AML-193 (cell line): ENCODE measurements at places on chromosomes 5 and 9.

DNA sequence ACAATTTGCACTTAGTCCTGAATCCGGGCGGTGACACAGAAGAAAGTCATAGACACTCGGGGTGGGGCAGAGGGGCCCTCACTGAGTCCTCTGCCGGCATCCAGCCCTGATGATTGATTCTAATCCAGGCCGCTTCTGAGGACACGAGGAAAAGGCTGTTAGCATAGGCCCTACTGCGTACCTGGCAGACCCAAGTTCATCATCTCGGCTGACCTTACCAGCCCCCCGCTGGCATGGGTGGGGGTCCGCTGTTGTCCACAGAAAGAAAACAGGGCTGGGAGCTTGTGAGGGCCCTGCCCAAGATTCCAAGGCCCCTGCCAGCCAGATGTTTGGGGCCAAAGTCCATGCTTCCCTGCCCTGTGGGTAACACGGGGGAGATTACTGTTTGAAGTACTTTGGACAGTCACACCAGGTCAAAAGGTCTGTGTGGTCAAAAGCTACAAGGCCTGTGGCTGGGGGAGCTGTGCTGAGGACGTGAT is 24.5 kb downstream of the ERGIC1 start:
- DNase-seq = no peak

GRCh38 chr9:135839516-135839915 is 67.8 kb downstream of the CAMSAP1 start:
- DNase-seq = no peak

DNA sequence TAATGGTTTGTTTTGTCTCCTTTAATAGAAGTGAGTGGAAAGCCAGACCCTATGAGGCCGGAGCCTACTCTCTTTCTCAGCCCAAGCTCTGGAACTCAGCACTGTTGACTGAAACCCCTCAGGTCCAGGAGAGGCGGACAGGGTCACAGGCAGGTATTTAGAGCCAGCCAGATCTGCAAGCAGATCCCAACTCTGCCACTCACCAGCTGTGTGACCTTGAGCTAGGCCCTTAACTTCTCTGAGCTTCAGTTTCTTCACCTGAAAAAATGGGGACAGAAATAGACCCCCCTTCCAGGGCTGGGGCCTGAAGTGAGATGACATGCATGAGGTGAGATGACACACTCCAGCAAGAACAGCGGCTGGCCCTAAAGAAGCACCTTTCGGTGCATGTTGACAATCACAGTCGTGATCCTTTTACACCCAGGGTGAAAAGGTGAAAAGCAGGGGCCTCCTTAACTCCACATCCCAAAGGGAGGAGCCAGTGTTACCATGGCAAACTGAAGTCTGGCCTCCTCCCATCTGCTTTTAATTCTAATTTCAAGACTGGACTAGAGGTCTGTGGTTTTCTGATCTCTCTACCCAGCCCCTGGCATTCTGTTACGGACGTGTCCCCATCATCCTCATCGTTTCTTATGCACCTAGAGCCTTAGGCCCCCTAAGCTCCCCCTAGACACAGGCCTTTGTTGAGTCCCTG is 27.2 kb downstream of the MORN5 start:
- DNase-seq = no peak

- DNase-seq = no peak
These were observed 16.2 kb downstream of the GDF9 start for GRCh38 chr5:132850066-132850465.

DNA sequence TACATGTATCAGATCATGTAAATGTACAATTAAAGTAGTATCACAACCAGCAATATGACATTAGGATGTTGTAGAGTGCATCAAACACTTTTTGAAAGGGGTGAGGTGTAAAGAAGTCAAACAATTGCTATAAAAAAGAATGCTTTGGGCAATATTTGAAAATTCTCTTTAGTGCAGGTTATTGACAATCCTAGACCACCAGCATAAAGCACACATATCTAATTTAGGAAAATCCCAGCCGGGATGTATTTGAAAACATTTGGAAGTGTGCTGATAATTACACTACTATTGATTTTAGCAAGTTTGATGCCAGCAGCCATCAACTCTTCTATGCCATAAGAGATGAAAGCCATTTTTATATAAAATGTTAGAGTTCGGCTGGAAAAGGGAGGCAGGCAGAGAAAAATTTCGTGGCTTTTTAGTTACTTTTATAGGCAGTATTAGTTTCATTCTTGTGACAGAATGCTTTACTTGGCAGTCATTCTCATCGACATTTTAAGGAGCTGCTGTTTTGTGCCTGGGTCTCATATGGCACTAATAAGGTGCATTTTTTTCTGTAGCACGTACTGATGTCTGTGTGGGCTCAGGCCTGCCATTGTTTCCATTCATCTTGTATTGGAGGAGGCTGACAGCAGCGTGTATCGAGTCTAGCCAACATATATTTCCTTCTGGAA is 285.7 kb downstream of the AOPEP start:
- no peak for DNase-seq

GRCh38 chr5:127839496-127840197 is 136.5 kb downstream of the CCDC192 start:
- peak; percentile 63 for DNase-seq

DNA sequence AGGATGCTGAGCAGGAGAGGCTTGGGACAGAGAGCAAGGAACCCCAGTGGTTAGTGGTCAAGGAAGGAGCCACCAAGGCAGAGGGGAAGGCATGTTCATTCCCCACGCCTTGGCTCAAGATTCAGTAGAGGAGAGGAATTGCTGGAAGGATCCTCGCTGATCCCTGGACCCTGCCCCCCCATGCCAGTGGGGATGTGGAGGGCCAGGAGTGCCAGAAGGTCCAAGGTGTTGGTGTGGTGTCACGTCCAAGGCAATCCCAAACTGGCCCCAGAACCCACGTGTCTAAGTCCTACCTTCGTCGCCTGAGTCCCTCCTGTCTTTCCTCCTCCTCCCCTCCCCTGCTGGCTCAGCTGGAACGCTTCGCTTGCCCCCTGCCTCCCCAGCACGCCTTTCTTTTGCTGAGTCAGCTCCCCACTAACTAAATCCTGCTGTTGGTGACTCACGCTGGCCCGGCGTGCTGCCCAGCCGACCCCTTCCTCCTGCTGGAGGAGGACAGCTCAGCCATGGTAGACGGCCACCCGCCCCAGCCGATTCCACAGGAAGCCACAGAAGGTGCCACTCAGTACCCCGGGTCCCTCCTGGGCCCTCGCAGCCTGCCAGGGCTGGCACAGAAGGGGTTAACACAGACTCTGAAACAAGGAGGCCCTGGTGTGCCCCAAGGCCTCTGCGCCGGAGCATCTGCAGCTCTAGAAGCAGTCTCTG is 37.6 kb upstream of the ORM1 start:
- no peak for DNase-seq

GRCh38 chr9:22030101-22030598 is 21.0 kb upstream of the CDKN2B start:
- peak; percentile 99 for DNase-seq
